ENCODE measurements at places on chromosomes 2 and 18.

DNA sequence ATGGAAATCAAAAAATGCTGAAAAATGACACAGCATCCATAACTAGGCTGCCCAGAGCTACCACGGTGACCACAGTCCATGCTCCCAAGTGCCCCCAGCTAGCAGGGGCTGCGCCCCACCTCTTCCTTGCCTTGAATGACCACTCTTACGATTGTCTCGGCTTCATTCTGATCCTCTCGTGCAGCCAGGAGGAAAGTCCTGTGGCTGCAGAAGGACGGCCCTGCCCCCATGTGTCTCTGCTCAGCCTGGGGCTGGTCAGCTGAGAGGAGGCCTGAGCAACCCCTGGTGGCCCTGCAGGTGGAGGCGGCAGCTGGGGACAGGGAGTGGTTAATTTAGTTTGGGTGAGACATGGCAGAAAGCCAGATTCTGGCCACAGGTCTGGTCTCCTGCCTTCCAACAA lies 54.3 kb downstream of the KCNF1 start:
- no peak for DNase-seq

- DNase-seq, result no peak
Observed at GRCh38 chr2:120771111-120771780, 35.6 kb downstream of the GLI2 start.

- DNase-seq, result no peak
Observed at GRCh38 chr2:99858951-99859596, 283.3 kb downstream of the AFF3 start.

- no peak for DNase-seq
Observed at GRCh38 chr2:31226266-31226665, 7.7 kb upstream of the EHD3 start.

DNA sequence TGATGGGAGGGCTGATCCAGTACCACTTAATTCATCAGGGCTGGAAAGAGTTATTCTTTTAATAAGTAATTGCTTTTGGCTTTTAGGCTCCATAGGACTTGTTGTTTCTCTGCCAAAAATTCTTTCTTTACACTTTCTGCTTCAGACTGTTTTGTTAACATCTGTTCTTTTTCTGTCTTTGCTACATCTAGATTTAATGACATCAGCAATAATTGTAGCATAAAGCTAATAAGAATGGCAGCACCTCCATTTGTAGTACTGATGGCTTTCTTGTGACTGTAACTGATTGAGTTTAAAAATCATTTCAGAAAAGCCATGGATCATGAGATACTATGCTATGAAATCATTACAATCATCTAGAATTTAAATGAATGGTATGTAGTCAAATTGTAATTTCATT lies 46.4 kb upstream of the ACKR3 start:
- DNase-seq, result no peak

GRCh38 chr2:201931951-201932350 lies 101.7 kb upstream of the FZD7 start:
- no peak for DNase-seq

- DNase-seq, result no peak
Observed at GRCh38 chr2:172685467-172685866, 50.2 kb upstream of the RAPGEF4 start.

GRCh38 chr2:147989809-147990403 lies 30.6 kb downstream of the ORC4 start:
- DNase-seq, result peak; percentile 5

DNA sequence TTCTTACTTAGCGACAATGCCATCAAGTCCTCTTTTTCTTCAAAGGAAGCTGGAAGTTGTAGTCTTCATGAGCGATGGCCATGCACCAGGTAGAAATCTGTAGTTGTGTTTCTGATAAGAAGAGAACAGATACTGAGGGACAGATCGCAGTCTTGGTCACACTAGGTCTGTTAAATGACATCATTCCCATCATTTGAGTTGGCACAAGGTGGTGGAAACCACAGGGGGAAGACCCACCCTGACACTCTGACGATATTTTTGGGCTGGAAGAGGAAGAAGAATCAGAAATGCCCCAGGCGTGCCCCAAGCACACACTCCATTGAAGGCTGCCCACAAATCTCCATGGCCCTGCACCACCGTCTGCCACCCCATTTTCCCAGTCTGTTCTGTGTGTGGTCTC lies 89.0 kb upstream of the BOD1L2 start:
- no peak for DNase-seq

GRCh38 chr2:136135921-136136906 lies 18.3 kb upstream of the CXCR4 start:
- DNase-seq, result peak; percentile 59

DNA sequence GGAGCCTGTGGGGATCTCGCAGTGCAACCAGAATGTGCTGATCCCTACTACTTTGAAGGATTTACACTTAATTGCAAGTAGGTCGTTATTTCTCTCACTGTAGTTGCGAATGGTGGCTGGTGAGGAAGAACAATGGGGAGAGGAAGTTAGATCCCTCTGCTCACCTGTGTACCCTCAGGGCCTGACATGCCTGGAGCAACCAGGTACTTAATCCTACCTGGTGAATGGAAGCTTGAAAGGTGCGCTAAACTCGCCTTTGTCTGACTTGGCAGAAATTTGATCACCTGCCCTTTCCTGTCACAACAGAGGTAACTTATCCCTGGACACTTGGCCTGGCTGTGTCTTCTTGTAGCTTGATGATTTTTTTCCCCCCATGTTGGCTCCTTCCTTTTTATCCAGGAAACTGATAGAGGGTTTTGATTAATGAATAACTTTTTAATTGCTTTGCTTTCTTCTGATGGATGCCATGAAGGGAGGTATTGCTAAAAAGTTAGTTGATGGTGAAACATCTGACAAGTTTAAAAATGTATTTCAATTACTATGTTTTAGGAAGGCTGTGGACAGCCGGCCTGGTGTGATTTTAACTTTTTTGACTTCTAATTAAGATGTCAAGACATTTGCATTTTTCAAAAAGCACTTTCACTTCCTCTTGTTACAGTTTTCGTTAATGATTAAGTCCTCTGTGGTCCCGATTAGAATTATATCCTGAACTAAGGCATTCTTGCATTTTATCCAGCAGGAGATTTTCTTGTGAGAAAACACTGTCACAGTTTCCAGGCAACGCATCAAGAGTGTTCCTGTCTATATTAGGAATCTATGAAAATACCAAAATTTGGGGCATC lies 9.2 kb downstream of the SGPP2 start:
- no peak for DNase-seq

DNA sequence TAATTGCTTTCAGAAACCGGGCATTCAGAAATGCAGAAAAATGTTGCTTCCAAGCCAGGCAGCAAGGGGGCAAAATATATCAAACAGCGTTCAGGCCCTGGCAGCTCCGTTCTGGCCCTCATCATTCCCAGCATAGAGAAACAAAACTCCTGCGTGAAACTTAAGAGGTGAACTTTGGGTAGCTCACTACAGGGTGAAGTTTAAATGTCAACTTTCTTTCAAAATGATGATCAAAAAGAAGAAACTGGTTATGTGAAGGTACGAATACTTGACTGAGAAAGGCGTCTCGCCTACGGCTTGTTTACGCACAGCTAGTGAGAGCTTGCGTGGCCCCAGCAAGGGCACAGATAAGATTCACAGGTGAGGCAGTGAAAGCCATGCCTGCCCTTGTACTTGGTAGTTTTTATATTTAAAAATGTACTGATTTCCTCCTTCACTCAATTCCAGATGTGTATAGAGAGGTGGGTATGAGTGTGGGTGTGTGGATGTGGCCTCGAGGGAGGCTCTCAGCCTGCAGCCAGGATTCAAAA lies 127.5 kb downstream of the NFATC1 start:
- DNase-seq, result peak; percentile 57

- DNase-seq, result no peak
Observed at GRCh38 chr18:26460449-26461091, 87.8 kb downstream of the KCTD1 start.

DNA sequence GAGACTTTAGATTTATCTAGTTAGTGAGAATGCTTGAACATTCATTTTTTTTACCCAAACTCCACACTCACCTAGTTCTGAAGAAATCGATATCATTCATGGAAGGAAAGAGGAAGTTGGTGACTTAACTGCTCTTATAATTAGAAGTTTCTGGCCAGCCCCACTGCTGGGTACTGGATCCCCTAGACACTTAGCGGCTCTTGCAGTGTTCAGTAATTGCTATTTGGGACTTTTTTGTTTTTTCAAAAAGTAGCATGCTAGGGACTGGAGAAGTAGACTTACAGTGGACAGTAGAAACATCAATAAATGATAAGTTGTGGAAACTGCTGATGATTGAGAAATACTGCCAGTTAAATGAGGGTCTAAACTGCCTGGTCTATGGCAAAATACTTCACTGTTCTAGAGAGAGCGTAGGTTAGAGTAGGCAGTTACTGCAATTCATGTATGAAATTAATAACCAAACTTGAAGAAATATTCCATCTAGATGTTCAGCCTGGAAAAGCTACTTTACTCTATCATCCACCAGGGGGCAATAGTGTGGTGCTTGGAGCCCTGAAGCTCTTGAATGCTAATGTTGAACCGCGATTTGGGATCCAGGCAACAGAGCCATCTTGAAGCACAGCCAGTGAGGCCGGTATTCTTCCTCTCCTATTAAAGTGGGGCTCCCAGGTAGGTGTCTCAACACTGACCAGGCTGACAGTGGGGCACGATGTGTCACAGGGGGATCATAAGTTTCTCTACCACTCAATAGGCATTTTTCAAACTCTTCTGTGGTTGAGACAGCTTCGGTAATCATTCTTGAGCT lies 146.1 kb upstream of the SESTD1 start:
- DNase-seq, result no peak

DNA sequence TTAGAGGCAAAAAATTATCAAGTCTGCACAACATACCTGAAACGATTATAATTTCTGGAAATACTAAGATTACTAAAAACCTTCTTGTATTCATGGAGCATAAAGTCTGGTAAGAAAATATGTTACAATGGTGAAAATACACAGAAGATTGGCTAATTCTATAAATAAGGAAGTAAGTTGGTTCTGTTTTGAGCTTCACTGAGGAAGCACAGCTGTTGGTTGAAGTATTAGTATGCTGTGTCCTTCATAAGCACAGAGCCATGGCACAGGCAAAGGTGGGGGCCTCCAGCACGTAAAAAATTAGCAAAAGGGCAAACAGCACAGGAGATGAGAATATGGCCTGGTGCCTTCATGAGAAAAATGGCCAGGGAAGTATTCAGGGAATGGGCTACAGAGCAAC lies 40.4 kb upstream of the ANKRD62 start:
- DNase-seq, result no peak

DNA sequence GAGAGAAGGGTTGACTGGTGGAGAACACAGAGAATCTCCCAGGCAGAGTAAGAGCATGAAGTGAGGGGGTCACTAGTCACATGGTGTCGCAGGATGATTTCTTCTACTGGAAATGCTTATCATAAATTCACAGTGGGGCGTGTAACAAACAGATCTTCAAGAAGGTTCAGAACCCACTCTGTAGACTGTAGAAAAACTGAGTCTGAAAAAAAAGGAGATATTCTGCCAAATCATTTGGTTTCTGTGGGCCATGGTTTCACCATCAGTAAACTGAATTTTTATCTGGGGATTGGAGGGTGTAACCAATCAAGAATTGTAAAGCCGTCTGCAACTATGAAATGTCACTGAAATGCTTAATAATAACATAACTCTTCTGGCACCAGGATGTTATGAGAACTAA lies 15.0 kb downstream of the TPGS2 start:
- DNase-seq, result no peak

GRCh38 chr2:214593727-214594126 lies 182.9 kb downstream of the VWC2L start:
- DNase-seq, result no peak

DNA sequence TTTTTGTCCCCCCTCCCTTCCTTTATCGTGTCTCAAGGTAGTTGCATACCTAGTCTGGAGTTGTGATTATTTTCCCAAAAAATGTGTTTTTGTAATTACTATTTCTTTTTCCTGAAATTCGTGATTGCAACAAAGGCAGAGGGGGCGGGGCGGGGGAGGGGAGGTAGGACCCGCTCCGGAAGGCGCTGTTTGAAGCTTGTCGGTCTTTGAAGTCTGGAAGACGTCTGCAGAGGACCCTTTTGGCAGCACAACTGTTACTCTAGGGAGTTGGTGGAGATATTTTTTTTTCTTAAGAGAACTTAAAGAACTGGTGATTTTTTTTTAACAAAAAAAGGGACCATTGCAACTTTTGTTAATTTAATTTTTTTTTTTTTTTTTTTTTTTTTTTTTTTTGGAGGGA lies 2.1 kb downstream of the SOX11 start:
- no peak for DNase-seq

DNA sequence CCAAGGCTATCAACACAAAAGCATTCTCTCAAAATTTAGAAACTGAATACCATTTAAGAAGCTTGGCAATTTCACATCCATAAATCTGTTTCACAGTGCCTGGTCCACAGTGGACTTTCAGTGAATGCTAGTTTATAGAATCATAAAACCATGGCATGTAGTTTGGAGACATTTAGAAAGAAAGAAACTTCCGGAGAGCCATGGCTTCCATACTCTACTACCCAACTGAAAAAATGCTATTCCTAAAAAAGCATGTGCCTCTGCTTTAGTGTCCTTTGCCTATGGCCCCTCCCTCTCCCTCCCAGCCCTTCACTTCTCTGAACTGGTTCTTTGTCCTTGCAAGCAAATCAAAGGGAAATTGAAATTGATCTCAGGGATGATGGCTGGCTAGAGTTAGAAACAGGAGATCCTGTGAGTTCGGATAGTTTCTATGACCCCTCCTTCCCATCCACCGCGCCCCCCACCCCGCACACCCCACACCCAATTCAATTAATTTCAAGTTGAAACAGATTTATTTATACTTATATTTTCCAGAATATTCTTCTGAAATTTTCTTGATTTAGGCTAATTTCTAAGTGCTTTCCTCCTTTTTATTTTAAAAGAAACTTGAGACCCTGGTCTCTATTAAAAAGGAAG lies 248.3 kb downstream of the TRIB2 start:
- DNase-seq, result no peak

DNA sequence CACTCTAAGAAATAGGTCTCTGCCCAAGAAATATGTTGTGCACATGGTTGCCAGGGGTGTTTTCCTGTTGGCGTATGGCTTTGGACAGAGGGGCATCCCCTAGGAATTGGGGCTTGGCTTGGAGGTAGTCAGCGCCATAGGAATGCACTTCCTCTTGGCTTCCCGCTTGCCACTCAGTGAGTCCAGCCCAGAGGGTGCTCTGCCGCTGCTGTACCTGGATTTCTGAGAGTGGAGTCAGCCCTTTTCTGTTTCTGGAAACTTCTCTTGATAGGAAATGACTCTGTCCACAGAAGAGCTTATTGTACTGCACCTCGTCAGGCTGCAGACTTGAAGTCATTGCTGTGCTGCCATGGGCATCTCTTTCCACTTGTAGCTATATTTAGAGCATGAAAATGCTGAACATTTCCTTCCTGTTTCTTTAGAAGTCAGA lies 116.7 kb upstream of the MGAT5 start:
- DNase-seq, result no peak

GRCh38 chr2:238422285-238422684 lies 4.4 kb upstream of the ASB1 start:
- DNase-seq, result no peak

DNA sequence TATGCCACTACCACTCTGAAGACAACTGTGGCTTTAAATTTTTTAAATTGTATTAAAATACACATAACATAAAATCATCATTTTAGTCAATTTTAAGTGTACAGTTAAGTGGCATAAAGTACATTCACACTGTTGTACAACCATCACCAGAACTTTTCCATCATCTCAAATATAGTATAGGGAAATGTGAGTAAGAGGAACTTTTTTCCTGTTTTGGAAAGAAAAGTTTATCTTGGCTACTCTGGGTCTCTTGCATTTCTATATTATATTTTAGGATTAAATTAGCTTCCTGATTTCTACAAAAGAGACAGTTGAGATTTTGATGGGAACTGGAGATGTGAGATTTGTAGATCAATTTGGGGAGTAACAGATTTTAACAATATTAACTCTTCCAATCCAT lies 3.3 kb downstream of the TPGS2 start:
- no peak for DNase-seq

GRCh38 chr2:25368660-25369059 lies 26.9 kb upstream of the DNMT3A start:
- DNase-seq, result no peak

Measured in activated CD4-positive, alpha-beta T cell treated with anti-CD3 and anti-CD28 coated beads, Interleukin-2, amount 50 U/mL, for 4 hours (primary cell).